ENCODE measurements at places on chromosomes 13 and 19.

DNA sequence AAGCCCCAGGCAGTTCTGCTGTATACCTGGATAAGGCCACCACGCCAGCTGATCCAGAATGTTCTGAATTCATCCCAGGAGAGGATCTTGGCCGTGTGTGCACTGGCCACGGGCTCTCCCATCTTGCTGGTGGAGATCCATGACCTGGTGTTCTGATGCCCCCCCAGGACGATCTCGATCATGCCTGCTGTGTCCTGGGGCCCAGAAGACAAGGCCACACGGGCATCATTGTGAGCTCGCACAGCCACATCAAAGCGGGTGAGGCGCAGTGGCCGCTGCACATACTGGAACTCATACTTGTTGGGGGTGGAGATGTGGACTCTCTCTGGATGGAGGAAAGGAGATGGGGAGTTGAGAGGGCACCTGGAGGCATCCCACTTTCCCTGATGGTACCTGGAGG is 40.1 kb downstream of the F2RL3 start:
- no peak for DNase-seq

DNA sequence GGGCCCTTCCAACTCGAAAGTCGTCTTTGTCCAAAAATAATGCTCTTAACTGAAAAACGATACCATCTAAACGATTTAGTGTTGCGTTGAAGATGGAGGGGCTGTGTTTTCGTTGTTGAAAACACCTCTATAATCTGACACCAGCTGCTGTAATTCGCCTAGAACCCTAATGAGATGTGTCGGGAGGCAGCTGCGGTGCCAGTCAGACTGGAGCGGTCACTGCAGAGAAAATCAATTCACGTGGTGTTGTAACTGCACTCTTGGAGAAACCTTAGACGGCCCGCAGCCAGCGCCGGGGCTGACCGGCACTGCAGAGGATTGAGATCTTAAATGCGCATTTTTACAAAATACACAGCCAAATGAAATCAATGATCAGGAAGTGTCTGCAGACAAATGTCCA is 339.1 kb downstream of the ZNF536 start:
- no peak for DNase-seq

GRCh38 chr13:99892196-99892613 is 79.4 kb downstream of the ZIC5 start:
- DNase-seq, result no peak

DNA sequence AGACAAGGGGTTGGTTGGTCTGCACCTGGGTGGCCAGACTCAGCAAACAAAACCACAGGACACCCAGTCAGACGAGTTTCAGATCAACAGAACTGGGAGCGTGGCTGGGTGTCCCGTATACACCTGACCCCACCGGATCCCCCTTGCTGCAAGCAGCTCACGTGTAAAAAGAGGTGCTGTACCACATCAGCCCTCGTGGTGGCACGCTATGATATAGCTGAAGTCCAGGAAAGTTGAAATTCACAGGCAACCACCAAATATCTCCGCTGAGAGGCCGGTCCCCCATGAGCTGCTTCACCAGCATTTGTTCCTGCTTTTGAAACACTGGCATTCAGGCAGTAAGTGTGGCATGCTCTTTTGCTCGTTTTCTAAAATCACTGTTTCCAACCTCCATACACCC is 92.3 kb downstream of the TUBA3C start:
- DNase-seq, result no peak

GRCh38 chr19:11016631-11017030 is 55.8 kb downstream of the SMARCA4 start:
- no peak for DNase-seq

Data from astrocyte of the cerebellum (primary cell).